ENCODE measurements at places on chromosomes 5 and 9.

DNA sequence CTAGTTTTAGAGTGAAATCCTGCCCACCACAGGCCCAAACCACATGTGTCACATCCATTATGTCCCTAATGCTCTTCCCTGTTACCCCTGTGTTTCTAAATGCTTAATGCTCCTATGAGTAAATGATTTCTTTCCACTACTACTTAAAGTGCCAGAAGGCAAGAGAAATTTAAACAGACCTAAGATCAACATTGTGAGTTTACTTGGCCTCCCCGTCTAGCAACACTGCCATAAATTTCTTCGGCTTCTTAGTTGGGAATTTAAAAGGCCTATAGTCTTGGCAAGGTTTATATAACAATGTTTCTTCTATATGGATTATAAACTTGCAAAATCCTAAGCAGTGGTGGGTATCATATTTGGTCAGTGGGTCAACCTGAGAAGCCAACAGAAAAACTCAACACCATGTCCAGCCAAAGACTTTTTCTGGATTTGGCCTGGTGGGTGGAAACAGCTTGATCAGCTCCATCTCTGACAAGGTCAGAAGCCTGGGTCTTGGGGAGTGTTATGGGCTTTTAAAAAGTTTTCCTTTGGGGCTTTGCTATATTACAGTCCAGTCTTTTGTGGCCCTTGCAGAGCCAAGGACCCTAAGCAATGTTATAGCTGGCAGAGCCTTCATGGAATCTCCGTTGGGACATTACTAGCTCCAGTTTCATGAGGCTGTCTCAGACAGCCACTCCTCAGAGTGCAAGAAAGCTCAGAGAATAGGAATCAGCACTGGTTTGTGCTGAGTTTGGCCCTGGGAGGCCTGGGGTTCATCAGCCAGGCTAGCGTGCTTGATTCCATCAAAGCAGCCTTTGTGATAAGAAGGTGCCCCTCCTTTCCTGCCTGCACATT, 119.8 kb downstream of the PRDM6 start:
- no peak for DNase-seq

- DNase-seq = no peak
Measured at GRCh38 chr5:159807586-159807985, 108.7 kb upstream of the ADRA1B start.

GRCh38 chr5:1826235-1826980, 25.2 kb downstream of the NDUFS6 start:
- DNase-seq = no peak

DNA sequence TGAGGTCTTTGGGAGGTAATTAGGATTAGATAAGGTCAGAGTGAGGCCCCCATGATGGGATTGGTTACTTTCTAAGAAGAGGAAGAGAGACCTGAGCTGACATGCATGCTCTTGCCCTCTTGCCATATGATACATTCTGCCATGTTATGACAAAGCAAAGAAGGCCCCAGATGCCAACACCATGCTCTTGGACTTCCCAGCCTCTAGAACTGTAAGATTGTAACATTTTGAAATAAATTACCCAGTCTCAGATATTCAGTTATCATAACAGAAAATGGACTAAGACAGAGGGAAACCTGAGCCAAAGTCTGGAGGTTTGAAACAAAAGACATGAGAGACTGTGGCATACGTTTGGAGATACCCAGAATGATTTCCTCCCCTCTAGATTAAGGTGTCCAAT, 318.6 kb downstream of the ARHGEF28 start:
- DNase-seq = no peak
